Endothelial cell of umbilical vein (primary cell): ENCODE measurements at places on chromosomes 4 and X. TPM values are rescaled to one million over a fixed set of nuclear protein-coding genes. Genes with fewer than 3 reads are reported as not detected.

DNA sequence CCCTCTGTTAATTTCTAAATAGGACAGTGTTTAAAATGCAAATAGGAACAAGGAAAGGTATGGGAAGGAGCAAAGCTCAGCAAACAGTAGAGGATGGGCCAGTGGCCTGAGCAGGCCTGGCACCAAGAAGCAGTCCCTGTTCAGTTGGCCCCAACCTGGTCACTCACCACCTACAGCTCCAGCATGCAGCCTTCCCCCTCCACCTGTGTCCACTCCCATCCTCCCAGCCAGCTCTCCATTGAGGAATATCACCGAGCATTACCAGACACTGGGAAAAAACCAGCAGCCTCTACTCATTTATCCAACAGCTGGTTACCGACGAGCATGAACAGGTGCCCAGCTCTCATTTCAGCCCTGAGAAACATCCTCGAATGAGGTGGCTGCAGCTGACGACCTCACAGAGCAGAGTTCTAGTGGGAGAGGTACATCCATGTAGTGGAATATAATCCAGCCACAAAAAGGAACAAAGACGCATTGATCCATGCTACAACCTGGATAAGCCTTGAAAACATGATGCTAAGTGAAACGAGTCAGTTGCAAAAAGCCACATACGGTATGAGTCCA, 25.6 kb downstream of the CD99L2 start:
- no peak for DNase-seq

DNA sequence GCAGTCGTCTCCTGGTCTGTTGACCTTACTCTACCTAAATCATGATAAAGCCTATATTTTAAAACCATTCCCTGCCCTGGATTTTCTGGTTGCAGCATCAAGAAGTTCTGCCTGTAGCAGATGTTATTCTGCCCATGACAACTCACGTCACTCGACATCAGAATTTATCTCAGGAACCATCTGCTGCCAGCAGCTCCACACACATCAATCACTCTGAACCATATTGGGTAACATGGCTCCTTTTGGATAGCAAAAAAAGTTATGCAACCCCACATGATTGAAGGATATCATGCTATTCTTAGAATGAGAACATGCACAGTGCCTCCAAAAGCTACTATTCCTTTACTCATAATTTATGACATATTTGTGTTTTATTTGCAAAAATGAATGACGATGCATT, 341.4 kb downstream of the DHRSX start:
- DNase-seq, result no peak

GRCh38 chr4:146490106-146490505, 31.6 kb downstream of the SLC10A7 start:
- DNase-seq, result no peak

DNA sequence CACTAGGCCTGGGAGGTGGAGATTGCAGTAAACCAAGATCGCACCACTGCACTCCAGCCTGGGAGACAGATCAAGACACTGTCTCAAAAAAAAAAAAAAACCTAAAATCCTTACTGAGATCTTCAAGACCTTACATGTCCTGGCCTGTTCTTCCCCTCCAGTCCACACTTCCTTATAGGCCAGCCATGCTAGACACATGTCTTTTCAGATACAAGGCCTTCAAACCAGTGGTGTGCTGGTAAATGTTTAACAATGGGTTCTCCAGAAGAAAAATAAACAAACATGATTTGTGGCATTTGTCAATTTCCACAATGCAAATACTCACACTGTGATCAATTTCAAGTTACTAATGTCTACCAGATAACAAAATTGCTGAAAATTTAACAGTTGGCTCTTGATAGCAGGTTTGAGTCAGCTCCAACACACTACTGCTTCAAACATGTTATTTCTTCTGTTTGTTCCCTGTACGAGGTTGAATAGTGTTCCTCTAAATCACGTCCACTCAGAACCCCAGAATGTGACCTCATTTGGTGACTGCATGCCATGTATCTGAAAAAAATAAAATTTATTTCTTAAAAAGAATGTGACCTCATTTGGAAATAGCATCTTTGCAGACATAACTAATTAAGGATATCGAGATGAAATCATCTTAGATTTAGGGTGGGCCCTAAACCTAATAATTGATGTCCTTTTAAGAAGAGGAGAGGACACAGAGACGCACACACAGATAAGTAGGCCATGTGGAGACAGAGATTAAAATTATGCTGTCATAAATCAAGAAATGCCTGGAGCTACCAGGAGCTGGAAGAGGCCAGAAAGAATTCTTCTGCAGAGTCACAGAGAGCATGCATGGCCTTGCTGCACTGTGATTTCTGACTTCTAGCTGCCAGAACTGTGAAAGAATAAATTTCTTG, 144.4 kb downstream of the ZNF674 start:
- DNase-seq, result no peak

DNA sequence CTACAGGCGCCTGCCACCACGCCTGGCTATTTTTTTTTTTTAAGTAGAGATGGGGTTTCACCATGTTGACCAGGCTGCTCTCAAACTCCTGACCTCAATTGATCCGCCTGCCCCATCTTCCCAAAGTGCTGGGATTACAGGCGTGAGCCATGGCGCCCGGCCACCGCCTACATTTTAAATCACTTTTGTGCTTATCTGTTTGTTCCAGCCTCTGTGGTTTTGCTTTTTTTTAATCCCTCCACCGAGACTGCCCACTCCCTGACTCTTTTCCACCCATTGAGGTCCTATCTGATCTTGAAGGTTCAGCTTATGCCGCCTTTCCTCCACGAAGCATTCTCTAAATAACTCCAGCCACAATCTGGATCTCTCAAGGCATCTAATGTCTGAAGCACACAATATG, 73.5 kb downstream of the CHRDL1 start:
- no peak for DNase-seq

- DNase-seq, result peak; percentile 25
Measured at GRCh38 chrX:129663171-129663570, 8.4 kb upstream of the APLN start.

DNA sequence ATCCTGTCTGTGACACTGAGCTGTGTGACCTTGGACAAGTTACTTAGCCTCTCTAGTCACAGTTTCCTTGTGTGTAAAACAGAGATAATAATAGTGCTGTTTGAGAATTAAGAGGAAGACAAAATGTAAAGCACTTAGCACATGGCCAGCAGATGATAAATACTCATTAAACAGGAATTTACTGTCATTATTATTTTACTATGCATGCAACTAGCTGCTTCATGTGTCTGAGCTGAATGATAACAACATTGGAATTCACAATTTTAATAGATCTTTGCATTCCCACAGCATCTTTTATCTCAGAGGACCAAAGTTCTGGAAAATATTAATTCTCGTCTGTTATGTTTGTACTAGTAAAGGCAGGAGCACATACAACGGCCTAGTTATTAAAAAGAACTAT, 79.2 kb upstream of the TET2 start:
- DNase-seq, result no peak

DNA sequence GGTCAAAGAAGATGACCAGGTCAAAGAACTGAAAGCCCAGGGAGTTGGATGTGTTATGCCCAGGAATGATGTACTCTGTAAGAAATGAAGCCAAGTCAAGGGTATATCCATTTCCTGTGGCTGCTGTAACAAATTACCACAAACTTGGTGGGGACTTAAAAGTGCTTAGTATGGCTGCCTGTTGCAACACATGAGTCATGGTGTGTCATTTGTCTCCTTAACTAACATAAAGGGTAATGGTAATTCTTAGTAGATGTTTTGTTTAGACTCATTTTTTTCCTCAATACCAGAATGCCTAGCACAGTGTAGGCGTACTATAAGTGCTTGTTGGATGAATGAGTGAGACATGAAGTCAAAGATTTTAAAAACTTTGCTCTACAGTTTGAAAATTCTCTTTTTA, 45.7 kb downstream of the SYTL5 start:
- peak; percentile 35 for DNase-seq

GRCh38 chr4:128718768-128719167, 90.7 kb upstream of the JADE1 start:
- no peak for DNase-seq

GRCh38 chr4:86243750-86244149, 116.1 kb downstream of the MAPK10 start:
- DNase-seq, result no peak

- DNase-seq, result no peak
Measured at GRCh38 chrX:31132821-31133241, 61.0 kb upstream of the FTHL17 start.

- DNase-seq, result no peak
Measured at GRCh38 chr4:8058031-8058479, 100.6 kb downstream of the ABLIM2 start.

The PNPLA4 gene
- total RNA-seq, result 7.7 and 8.8 TPM in 2 replicates

The NDST3 gene
- total RNA-seq, result not detected in 2 replicates

The SPIN2A gene
- total RNA-seq, result 0.75 and 0.76 TPM in 2 replicates

The PDE5A gene
- total RNA-seq, result 2.3 and 3.2 TPM in 2 replicates

The LEF1 gene
- total RNA-seq, result 0.46 TPM in 1 of 2 replicates, not detected in the other

The NAP1L3 gene
- total RNA-seq, result 0.22 and 0.25 TPM in 2 replicates
